Activated CD4-positive, alpha-beta T cell treated with anti-CD3 and anti-CD28 coated beads, Interleukin-2, amount 10 ng/mL, durations not matched to agents 7 days and 5 days (primary cell): ENCODE measurements at places on chromosomes 2 and 18. TPM values are rescaled to one million over a fixed set of nuclear protein-coding genes. Genes with fewer than 3 reads are reported as not detected.

GRCh38 chr2:105138643-105139042 lies 100.8 kb downstream of the MRPS9 start:
- H3K4me3 ChIP-seq, result no peak overlapping the region
- peaks cover 23% of the 10 kb centered on the region for H3K27me3 ChIP-seq
- H3K4me1 ChIP-seq, result peaks cover 4% of the 10 kb centered on the region
- H3K36me3 ChIP-seq, result no peaks in the 10 kb centered on the region

DNA sequence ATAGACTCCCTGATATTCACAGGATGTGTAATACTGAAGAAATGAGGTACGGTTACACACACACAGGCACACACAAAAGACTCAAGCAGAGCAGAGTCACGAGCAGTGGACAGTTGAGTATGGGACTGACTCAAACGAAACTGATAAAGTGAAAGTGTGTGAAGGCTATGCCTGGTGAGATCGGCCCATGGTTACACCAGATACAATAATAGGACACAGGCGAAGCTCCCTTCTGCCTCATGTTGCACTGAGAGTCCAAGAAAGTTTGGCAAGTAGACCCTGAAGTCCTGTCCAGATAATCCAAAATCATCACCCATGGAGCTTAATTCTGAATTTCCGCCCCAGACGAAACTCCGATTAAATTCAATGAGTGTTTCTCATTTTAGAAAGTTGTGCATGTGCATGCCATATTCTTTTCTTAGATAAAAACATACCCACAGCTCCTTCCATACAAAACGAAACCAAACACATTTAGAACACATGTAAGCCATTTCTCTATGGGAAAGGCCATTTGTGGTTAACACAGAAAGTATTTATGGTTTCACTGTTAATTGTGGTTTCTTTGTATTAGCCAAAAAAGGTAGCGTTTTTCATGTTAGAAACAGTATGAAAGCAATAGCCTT lies 567.6 kb downstream of the PLCL1 start:
- no peaks in the 10 kb centered on the region for H3K36me3 ChIP-seq
- peaks cover 8% of the 10 kb centered on the region for H3K4me1 ChIP-seq
- no peak for DNase-seq
- H3K27ac ChIP-seq, result no peak overlapping the region
- peaks cover 33% of the 10 kb centered on the region for H3K27me3 ChIP-seq
- H3K4me3 ChIP-seq, result no peak overlapping the region

RNF103 gene
- total RNA-seq, result 14.1 TPM

TMEM169 gene
- total RNA-seq, result 3.0 TPM
